GM13976 (cell line): ENCODE measurements at places on chromosomes 1 and 21.

DNA sequence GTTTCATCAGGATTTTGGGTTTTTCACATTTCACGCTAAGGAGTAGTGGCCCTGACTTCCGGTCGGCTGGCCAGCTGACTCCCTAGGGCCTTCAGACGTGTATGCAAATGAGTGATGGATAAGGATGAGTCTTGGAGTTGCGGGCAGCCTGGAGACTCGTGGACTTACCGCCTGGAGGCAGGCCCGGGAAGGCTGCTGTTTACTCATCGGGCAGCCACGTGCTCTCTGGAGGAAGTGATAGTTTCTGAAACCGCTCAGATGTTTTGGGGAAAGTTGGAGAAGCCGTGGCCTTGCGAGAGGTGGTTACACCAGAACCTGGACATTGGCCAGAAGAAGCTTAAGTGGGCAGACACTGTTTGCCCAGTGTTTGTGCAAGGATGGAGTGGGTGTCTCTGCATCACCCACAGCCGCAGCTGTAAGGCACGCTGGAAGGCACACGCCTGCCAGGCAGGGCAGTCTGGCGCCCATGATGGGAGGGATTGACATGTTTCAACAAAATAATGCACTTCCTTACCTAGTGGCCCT lies 23.1 kb upstream of the TNFRSF1B start:
- DNase-seq = peak; percentile 72

GRCh38 chr1:224736619-224737352 lies 120.7 kb downstream of the CNIH3 start:
- peak; percentile 76 for DNase-seq

DNA sequence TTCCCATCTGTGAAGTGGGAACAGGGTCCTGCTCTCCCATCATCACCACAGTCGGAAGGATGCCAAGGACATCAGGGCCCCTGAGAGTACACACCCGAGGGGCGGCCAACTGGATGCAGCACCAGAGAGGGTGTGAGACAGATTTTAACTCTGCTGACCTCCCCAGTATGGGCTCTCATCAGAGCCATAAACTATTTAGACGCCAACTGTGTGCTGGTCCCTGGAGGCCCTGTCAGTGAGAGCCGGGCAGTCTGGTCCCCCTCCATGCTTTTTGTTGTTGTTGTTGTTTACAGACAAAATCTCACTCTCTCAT lies 1.7 kb downstream of the FGR start:
- no peak for DNase-seq

GRCh38 chr1:23980728-23981070 lies 572 bp upstream of the SRSF10 start:
- DNase-seq = peak; percentile 64

- DNase-seq = no peak
These were observed 45.4 kb downstream of the CD247 start for GRCh38 chr1:167472752-167473521.

- no peak for DNase-seq
These were observed 7.6 kb downstream of the GPA33 start for GRCh38 chr1:167082511-167083027.

DNA sequence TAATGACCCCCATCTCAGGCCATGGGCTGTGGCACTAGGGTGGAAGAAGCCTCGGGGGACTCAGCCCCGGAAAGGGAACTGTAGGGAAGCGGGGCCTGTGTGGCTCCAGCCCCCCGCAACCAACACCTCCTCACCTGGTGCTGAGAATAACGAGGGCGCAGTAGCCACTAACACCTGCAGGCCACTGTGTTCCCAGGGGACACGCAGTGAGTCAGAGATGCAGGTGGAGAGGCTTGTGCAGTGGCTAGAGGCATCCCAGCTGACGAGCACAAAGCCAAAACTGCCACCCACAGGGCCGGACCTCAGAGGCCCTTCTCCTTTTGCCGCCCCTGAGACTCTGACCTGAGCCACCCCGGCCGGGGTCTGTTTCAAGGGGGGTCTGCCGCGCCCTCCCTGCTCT lies 33.5 kb upstream of the CCDC27 start:
- DNase-seq = peak; percentile 58

GRCh38 chr1:27428316-27429028 lies 36.0 kb downstream of the GPR3 start:
- DNase-seq = no peak

GRCh38 chr1:79431340-79431739 lies 424.8 kb upstream of the ADGRL4 start:
- no peak for DNase-seq

DNA sequence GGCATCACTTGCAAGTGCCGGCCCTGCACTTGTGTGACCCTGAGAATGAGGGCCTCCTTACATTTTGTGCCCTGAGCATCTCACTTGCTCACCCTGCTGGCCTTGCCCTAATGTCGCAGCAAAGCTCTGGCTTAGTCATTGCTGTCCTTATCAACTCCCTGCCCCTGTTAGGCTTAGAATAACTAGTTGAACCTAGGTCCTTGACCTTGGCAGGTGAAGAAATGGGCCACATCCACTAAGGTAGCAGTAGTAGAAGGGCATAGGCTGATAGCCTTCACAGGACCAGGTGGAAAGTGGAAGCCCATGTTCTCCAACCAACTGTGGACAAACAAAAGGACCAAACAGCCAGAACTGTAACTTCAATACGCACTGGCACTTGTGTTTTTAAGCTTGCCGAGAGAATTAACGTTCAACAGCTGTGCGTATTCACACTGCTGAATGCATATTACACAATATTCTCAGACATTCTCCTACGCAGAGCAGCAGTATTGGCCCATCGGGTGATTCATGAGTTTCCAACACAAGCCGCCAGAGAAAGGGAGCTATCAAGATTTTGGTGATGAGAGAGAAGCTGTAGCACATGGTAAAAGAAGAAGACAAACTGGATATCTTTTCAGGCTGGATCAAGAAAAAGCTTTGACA lies 27.7 kb upstream of the PTGFRN start:
- DNase-seq = peak; percentile 59

- no peak for DNase-seq
These were observed 9.5 kb upstream of the LIN9 start for GRCh38 chr1:226318471-226318870.

DNA sequence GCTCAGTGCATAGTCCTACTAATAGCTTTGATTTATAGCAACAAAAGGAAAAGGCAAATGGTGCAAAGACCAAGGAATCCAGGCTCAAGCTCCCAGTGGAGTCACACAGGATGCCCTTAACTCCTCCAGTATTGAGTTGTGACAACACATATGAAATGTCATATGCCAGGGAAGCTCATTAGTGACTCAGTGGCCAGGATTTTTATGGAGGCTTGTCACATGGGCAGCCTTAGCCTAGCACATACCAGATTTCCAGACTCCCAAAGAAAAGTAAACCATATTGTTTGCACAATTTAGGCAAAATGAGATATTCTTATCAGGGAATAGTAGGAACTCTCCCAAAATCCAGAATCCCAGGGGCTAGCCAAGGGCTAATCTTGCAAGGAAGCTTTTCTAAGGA lies 129.2 kb downstream of the MAGI3 start:
- no peak for DNase-seq

- DNase-seq = no peak
These were observed 562.6 kb downstream of the PTPRU start for GRCh38 chr1:29798699-29799566.

- DNase-seq = peak; percentile 90
These were observed at the start of gene C21orf91 for GRCh38 chr21:17819114-17819876. TSS of gene C21orf91 (minus strand) at chr21:17819356. CDS start at chr21:17818318, 1,038 bp downstream.

DNA sequence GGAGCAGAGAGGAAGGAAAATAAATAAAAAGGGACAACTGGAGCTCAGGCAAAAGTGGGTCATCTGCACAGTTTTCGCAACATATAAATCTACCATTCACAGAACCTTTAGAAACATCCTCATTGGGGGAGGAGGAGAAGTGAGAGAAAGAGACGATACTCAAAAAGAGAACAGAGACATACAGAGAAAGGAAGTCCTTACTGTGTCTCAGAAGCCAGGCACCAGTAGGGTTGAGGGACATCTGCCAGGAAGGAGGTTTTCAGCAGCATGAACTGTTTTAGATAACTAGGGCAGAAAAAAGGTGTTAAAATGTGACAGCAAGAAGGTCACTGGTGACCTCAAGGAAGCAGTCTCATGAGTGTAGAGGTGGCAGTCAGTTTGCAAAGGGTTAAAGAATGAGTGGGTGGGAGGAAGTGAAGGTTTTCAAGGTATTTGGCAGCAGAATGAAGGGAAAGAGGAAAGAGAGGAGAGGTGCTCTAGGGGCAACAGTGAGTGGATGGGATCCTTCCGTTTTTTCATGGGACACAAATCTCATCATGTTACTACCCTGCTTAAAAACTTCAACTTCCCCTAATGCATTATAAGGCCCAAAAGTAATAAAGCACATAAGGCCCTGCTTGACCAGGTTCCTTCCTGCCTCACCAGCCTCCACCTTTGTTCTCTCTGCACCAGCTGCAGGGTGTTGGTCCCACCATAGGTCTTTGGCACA lies 9.5 kb downstream of the JAK1 start:
- peak; percentile 83 for DNase-seq

DNA sequence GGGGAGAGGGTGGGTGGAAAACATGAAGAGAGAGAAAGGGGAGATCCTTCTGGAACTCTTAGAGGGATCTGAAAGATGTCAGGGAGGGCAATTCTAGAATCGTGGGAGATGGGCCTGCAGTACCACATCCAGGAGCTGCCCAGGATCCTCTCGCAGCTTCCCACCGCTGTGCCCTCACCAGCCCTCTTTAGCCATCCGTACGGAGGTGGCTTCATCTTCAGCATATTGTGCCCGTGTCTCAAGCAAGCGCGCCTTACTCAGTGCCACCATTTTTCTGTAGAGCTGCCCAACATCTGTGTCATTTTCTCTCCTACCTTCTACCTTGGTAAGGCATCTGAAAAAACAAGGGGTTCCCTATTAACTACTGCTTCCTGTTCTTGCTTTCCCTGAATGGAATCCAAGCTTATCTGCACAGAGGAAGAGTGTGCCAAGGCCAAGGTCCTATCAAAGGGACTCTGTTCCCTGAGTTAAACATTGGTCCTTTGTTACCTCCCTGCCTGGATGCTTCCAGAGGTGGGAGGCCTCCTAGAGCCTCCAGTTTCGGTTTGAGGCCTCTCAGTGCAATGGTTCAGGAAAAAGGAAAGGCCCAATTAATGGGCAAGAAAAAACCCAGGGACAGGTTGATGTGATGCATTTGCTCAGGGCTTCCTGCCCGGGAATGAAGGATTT lies 23.2 kb downstream of the C1orf116 start:
- DNase-seq = no peak

- DNase-seq = no peak
These were observed 88.7 kb upstream of the EDN2 start for GRCh38 chr1:41573194-41573593.

DNA sequence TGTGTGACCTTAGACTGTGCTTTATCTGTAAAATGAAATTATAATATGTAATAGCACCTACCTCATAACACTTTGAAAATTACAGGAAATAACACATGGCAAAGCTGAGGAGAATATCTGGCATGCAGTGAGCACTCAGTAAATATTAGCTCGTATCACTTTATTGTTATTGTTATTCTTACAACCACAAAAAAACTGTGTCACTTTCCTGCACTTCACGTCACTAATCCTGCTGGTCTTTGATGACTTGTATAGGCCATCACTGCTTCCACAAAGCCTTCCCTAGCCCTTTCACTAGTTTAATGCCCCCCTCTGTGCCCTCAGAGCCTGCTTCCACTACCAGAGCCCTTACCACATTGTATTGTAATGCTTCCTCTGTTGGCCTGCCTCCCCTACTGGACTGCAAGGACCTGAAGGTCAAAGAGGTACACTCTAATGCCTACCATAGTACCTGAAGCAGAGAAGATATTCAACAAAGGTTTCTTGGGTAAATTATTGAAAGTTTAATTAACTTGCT lies 231.6 kb downstream of the NFIA start:
- DNase-seq = no peak

- no peak for DNase-seq
These were observed 2.6 kb downstream of the KRTAP10-6 start for GRCh38 chr21:44589586-44590305.

- DNase-seq = no peak
These were observed 518.5 kb downstream of the PTPRU start for GRCh38 chr1:29754573-29755375.

GRCh38 chr1:56506951-56507491 lies 72.3 kb downstream of the PLPP3 start:
- no peak for DNase-seq

- peak; percentile 36 for DNase-seq
These were observed 1.7 kb downstream of the PRRX1 start for GRCh38 chr1:170665629-170666028.

DNA sequence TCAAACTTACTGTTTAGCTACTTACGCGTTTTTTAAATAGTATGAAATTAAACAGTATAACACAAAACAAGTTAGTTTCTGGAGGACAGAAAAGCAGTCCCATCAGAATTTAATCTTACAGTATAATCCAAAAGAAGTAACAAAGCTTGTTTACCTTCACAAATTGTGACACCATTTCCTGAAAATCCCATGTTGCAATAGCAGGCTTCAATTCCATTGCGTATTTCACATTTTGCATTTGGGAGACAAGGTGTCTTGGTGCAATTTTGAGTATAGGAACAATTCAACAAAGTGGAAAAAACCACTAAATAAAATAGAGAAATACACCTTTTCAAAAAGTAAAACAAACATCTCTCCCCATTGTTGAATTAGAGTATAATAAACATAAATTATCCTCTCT lies 1.6 kb downstream of the ADGRL4 start:
- DNase-seq = no peak

DNA sequence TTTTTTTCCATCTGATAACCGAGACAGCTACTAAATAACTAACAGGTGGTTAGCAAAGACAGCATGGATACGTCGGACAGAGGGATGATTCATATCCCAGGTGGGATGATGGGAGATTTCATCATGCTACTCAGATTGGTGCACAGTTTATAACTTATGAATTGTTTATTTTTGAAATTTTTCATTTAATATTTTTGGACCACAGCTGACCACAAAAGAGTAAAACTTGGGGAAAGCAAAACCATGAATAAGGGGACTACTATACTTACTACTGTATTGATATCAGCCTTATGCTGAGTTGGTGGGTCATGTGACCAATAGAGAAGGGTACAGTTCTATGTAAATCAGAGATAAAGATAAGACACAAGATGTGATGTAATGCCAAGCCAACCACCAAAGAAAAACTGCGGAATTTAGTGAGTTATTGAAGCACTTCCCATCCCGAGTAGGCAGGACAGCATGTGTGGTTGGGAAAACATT lies 248.1 kb upstream of the C1orf105 start:
- DNase-seq = no peak

- DNase-seq = no peak
These were observed 21.1 kb upstream of the ADGRB2 start for GRCh38 chr1:31785020-31785946.

DNA sequence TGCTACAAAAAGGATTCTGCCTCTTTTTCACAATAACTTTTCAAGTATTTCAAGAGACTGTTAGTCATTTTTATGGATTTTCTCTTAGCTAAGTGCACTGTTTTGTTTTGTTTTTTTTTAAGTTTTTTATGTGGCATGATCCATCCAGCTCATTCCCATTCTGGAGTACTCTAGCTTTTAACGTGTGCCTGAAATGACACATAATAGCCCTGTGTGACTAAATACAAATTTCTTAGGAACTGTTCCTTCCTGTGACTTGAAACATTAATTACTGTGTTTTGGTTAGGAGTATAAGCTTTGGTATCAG lies 143.9 kb downstream of the HS2ST1 start:
- DNase-seq = no peak

- no peak for DNase-seq
These were observed 109.1 kb upstream of the ERRFI1 start for GRCh38 chr1:8135250-8135649.
